AG08395 (cell line): ENCODE measurements at places on chromosomes 4 and X.

- no peak for DNase-seq
Measured at GRCh38 chrX:1500701-1501624, 36.0 kb downstream of the P2RY8 start.

GRCh38 chrX:54064564-54064963, 20.3 kb upstream of the PHF8 start:
- no peak for DNase-seq

GRCh38 chr4:78749972-78750727, 26.0 kb upstream of the BMP2K start:
- no peak for DNase-seq

- peak; percentile 29 for DNase-seq
Measured at GRCh38 chr4:153488006-153488891, 22.1 kb downstream of the TMEM131L start.

DNA sequence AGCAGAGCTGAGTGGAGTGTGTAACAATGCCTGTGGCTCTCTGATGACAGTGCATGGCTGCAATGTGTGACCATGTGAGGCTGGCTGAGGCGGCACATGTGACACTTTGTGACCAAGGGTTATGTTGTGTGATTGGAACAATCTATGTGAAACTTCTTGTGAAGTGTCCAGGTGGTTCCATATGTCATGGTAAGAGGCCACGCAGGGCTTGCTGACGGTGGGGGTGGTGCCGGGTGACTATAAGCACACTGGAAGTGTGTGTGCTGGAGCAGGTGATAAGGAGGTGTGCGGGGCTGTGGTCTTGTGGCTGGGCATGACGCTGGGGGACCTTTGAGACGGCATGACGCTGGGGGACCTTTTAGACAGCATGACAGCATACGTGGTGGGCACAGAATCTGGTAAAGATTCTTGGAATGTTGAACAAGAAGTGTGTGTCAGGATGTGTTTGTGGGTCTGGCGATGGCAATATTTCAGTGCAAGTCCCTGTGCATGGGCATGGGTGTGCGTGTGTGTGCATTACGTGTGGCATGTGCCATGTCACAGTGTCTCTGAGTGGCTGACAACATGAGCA, 7.4 kb upstream of the HDAC6 start:
- DNase-seq, result no peak

DNA sequence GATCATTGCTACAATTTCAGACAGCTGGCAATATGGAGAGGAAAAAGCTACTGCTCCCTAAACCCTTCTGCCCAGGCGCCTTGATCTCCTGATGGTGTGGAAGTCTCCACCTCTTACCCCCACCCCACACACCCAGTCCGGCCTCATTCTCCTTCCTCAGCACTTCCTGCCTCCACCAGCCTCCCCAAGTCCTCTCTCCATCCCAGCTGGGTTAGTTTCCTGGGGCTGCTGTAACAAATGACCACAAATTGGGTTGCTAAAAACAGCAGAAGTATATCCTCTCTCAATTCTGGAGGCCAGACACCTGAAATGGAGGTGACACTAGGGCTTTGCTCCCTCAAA, 1.1 kb upstream of the CCNQ start:
- DNase-seq, result no peak
